Stimulated activated naive B cell treated with anti-CD40 and anti-IgM and Interleukin-4, amounts not matched to agents 10 μg/mL and 1 μg/mL and 100 μg/mL, for 72 hours (primary cell): ENCODE measurements at places on chromosomes 3 and 15.
A peak's percentile ranks its signal among the peaks of the same experiment; 100 is the strongest.

GRCh38 chr3:41845826-41846225, 116.1 kb downstream of the ULK4 start:
- DNase-seq = no peak

GRCh38 chr3:78494851-78495250, 1272.9 kb downstream of the ROBO1 start:
- DNase-seq = no peak

DNA sequence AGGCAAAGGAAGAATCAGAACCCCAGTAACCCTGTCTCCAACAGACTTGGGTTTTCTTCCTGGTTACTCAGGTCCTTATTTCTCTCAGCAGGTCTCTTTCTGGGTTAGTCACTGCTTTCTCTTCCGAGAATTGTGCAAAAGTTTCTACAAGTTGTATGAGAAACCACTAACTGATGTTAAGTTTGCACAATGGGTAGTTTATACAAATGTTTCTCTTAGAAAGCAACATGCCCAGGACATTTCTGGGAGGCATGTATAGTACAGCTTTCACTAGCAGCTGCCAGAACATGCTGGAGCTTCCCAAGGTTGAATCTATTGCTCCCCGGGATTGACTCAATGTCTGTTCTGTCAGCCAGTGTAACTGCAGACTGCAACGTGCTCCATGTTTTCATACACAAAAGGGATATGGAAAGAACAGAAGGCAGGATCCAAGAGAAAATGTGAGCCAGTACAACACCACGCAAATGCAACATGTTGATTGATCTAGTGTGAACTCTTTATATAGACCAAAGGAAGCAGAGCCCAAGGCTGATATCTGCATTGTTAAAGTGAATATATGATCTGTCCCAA, 887.8 kb downstream of the MCTP2 start:
- DNase-seq = no peak

- DNase-seq = no peak
Observed at GRCh38 chr3:24128199-24129005, 183.3 kb downstream of the NR1D2 start.

DNA sequence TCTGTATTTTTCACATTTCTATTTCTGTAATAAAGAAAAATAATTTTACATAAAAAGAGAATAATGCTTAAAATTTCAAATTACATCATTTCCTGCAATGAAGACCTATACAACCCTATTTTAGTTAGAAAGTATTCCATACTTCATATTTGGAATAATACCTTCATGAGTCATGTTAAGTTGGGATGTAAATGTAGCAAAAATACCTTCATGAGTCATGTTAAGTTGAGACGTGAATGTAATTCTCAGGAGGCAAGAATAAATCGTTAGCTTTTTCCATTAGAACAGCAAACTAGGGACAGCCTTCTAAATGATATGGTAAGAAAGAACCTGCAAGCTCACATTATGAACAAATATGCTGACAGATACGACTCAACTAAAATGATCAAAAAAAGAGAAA, 91.9 kb downstream of the NAALADL2 start:
- no peak for DNase-seq

DNA sequence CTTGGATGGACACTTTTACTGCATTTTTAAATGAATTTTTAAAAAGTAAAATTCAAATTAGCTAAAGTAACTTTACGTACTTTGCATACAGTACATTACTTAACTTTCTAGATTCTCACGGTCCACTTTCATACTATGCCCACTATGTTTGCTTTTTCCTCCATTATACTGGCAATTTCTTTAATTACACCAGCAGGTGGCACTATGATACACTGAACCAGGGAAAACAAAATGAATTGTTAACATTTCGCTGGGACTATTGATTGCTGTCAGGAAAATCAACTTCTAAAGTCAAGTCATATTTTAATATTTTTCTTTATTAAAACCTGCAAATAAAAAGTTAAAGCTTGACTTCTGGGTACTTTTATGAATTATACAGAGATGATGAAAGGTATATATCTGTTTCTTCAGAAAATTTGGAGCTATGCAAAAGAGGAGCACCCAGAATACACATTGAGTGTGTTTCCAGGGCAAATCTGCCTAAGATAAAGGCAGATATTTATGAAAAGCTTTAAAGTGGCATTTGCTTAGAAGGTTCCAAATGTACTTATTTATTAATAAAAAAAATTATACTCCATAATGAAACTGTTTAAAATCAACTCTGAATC, 21.8 kb upstream of the POU1F1 start:
- no peak for DNase-seq

DNA sequence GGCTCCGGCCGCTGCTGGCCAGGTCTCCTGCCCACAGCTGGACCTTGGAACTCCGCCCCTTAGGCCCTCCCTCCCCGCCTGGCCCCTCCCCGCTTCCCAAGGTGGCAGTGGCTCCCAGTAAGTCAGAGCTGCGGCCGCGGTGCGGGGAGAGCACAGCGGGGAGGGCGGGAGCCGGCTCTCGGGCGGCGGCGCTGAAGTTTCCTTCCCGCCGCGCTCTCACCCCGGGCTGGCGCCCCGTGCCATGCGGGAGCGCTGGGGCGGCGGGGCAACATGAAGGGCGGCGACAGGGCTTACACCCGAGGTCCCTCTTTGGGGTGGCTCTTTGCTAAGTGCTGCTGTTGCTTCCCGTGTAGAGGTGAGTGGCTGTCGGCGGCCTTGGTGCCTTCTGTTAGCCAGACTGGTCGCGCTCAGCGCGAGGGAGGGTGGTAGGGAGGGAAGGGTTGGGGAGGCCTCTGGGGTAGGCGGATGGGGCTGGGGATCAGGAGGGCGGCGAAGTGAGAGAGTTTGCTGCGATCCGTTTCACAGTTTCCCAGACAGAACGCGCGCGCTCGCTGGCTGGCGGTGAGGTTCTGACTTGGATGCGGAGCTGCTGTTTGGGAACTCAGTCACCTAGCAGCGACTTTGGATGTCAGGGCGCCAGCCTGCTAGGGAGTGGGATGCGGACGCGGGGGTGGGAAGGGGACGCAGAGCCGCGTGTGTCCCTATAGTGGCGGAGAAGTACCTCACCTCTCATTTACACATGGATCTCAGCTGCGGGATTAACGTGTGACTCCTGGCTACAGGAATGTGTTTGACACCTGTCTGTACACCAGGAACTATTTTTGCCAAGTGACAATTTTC, 145.5 kb upstream of the UMPS start:
- DNase-seq = no peak

DNA sequence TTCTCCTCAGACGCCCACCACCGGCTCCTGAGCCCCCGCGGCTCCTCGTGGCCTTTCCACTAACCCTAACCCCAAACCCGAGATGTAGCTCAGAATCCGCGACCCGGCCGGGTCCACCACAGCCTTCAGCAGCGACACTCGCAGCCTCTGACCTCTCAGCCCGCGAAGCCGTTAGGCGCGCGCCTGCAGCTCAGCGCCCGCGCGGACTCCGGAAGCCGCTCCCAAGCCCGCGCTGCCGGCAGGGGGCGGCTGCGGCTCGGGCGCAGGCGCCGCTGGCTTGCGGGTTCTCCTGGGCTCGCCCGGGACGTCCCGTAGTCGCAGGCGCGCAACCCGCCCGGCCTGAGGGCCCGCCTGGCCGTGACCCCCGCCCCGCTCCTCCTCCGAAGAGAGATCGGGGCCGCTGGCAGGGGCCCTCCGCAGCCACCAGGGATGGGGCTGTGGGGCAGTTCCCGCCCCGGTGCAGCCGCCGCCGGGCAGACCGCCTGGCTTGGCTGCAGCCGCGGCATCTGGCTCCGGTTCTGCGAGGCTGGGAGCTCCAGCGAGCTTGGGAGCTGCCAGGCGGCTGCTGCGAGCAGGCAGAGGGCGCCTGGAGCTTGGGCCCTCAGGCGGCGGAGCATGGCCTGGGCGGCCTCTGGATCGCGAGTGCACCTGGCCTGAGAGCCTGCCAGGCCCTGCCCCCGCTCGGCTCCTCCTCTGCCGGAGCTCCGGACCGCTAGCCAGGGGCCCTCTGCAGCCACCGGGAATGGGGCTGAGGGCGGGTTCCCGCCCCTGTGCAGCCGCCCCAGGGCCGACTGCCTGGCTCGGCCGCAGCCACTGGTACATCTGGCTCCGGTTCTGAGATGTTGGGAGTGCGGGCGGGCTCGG, 120.7 kb downstream of the LMLN start:
- DNase-seq = peak; percentile 79

GRCh38 chr3:58324391-58325390, 8.0 kb upstream of the PXK start:
- no peak for DNase-seq

- no peak for DNase-seq
Observed at GRCh38 chr15:36177590-36178302, 401.7 kb upstream of the CDIN1 start.

DNA sequence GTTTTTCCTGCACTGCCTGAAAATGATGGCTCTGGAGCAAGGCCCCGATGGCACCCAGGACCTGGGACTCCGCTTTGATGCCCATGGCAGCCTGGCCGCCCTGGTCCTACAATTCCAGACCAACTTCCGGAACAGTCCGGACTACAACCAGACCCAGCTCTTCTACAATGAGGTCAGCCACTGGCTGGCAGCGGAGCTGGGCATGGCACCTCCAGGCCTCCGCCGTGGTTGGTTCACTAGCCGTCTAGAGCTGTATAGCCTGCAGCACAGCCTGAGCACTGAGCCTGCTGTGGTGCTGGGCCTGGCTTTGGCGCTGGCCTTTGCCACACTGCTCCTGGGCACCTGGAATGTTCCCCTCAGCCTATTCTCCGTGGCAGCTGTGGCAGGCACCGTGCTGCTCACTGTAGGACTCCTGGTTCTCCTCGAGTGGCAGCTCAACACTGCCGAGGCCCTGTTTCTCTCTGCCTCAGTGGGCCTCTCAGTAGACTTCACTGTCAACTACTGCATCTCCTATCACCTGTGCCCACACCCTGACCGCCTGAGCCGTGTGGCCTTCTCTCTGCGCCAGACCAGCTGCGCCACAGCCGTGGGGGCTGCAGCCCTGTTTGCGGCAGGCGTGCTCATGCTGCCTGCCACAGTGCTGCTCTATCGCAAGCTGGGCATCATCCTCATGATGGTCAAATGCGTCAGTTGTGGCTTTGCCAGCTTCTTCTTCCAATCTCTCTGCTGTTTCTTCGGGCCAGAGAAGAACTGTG, 10.9 kb downstream of the DISP2 start:
- no peak for DNase-seq

DNA sequence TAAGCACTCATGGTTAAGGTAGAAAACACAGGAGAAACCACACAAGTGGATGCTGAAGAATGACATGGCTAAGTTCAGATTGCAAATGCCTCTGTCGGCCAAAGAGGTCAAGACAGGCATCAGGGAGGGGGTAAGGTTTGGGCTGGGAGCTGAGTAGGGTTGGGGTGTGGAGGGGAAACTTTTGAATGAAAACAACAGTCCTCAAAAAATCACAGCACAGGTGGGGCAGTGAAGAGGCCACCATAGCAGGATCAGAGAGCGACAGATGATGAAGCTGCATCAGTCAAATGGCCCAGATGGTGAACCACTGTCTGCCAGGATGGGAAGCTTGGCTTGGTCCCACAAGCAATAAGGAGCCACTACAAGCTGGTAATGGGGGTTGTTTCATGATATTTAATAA, 74.9 kb downstream of the ADCY5 start:
- DNase-seq = no peak

DNA sequence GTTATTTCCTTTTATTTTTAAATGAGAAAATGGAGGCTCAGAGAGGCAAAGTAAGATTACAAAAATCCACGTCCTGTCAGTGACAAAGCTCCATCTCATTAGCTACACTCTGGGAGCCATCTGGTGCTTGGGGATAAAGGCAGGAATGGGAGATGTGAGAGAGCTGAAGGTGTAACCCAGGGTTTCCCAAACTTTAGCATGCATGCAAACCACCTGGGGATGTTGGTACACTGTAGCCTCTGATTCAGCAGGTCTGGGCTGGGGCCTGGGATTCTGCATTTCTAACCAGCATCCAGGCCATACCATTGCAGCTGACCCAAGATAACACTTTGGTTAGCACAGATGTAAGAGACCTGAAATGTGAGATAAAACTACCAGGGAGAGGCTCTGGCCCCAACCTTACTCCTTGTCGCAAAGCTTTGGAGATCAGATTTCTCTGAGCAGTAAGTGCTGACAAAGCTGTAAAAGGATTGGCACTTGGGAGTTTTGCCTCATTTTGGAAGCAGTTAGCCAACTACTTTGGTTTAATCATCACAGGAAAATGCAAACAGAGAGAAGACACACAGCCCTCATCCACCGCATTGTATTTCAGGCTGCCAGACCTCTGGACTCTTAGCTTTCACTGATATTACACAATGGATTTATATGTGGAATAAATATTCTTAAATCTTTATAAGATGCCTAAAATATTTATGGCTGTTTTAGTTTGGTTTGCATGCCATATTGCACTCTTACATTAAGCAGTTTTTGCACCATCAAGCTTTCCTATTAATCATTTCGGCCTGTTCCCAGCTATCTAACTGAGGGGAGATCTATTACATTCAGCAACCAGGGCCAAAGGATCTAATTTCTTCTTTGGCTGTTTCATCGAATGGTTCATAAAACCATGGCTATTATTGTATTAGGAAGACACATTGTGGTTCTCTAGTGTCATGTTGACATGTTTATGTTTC, 263.0 kb downstream of the EBLN2 start:
- no peak for DNase-seq

DNA sequence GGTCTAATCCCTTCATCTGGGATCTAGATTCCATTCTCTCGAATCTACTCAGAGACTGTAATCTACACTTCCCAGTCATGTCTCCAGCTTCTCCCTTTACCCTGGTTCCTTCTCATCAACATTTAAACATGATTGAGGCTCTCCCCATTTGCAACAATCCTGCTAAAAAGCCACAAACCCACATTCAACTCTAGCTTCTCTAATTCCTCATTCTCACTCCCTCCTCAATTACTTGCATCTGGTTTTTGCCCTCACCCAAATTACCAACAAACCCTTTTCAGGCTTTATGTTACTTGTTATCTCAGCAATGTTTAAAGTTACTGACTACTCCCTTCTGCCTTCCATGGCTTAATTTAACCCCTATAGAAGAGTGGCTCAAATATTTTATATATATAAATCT, 11.5 kb downstream of the ETFA start:
- no peak for DNase-seq

DNA sequence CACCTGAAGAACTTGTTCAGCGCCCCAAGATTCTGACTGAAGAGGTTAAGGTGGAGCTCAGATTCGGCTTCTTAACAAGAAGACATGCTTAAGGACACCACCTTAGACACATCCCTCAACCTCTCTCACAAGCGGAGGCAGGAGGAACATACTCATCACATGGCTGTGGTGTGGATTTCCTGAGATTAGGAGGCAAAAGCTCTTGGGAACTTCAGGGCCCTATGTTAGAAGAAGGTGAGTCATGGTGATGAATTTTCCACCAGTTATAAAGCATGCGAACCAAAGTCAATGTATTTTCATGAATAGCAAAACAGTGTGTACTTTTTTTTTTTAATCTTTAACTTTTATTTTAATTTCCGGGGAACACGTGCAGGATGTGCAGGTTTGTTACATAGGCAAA, 212.2 kb upstream of the SUCLG2 start:
- no peak for DNase-seq

DNA sequence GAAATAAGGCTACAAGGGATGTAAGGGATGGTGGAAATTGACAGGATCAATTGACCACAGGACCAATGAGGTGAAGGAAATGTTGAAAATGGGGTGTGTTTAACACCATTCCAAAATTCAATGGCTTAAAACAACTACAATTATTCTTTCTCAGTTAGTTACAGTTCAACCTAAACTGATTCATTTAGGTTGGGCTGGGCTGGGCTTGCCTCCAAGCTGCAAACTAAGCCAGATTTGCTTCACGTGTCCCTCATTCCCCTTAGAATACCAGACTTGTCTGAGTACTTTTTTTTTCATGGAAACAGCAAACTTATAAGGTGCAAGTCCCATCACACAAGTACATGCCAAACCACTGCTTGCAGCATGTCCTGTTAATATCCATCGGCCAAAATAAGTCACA, 280.1 kb downstream of the NEK10 start:
- DNase-seq = no peak
